ENCODE measurements at places on chromosomes 6 and 20.

GRCh38 chr6:6131492-6132109 is 124.9 kb upstream of the NRN1 start:
- no peak for DNase-seq

DNA sequence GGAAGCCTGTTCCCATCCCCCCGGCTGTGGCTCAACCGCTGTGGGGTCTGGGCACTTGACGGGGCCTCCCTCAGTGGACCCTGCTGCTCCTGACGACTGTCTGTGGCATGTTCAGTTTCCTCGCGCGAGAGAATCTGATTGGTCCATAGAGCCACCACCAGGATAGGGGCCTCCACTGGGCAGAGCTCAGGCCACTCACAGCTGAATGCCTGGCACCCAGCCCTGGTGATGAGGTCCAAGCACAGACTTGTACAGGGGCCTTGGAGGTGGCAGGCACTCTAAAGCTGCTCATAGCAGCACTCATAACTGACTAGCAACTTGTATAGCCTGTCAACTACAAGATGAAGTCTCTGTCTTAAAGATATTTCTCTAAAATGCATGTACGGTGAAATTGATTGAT is 368.1 kb downstream of the NRN1 start:
- DNase-seq, result no peak

- DNase-seq, result no peak
Observed at GRCh38 chr6:86331919-86332318, 605.4 kb upstream of the HTR1E start.

DNA sequence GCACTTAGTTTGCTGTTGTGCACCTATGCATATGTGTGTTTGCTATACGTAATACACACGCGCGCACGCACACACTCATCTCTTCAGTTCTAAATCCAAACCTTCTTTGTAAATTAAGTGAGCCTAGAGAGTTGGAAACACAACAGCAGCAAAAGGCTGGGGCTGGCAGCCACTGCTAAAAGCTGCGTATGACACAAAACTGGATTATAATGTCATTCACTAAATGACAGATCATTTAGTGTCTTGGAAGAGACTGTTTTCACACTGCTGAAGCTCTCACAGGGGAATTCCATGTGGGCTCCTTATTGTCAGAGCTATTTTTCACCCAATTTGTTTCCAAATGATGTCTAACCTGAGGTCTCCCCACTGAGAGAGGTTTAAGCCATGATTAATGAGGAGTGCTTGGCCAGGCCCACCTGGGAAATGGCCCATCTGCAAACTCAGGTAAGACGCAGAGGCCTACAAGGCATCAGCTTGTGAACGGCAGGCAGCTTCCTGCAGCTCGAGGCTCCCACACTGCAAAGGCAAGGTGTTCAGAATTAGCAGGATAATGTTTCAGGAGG is 94.2 kb downstream of the OLIG3 start:
- no peak for DNase-seq

GRCh38 chr20:24693466-24694156 is 224.2 kb downstream of the SYNDIG1 start:
- DNase-seq, result no peak

DNA sequence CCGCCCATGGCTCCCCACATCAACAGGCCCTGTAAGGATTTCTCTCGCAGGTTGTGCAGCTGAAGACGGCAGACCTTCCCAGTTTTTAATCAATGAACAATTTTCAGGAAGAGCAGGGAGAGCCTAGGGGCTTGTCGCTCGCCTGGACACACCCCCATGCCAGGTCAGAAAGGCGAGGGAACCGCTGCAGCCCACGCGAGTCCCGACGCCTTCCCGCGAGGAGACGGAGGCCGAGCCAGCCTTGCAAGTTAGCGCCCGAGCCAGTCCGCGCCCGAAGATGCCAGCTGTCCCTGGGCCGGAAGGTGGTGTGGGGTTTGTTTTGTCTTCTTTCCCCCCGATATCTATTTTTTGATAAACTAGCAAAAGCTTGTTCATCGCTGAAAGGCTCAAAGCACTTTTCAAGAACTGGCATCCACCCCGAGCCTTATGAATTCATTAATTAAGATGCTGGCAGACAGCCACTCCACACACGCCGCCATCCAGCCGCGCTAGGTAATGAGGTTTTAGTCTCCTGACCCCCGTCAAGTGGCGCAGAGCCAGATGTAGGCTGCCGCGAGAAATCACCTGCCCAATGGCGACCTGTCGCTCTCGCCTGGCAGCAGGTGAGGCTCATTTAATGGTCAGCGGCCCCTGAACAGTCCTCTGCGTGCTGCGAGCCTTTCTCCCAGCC is 6.6 kb downstream of the CCDC167 start:
- DNase-seq, result no peak

DNA sequence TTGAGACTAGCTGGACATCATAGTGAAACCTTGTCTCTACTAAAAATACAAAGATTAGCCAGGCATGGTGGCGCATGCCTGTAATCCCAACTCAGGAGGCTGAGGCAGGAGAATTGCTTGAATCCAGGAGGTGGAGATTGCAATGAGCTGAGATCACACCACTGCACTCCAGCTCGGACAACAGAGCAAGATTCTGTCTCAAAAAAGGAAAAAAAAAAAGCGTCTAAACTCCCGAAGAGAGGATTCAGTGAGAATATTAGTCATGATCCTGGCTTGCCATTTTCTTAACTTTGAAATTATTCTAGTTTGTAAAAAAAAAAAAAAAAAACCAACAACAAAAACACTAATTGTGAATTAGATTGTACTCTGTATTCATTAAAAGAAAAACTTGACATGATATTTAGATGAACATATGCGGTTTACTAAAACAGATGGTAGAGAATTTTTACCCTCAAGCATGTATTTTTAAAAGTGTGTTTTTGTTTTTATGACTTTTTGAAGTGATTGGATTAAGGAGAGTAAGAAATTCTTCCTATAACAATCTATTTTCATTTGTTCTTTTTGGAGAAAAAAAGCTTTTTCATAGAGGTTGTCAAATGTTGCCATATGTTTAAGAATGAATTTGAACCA is 80.7 kb downstream of the UST start:
- DNase-seq, result no peak

- DNase-seq, result no peak
Observed at GRCh38 chr6:10373642-10374359, 41.1 kb downstream of the TFAP2A start.

DNA sequence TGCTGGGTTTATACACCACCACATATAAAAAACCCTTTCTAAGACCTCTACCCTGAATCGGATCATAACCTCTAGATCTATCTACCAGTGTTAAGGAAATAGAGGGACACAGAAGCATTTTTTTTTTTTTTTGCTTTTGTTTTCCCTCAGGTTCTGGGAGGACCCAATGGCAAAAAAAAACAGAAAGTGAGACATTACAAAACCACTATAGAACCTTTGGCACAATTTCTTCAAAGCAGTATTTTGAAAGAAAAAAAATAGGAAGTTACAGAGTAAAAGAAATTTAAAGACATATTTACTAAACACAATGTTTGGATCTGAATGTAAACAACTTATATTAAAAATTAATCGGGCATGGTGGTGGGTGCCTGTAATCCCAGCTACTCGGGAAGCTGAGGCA is 1258.7 kb upstream of the GJE1 start:
- DNase-seq, result no peak

- no peak for DNase-seq
Observed at GRCh38 chr20:16364320-16364687, 208.9 kb downstream of the KIF16B start.

GRCh38 chr6:158188591-158188990 is 20.4 kb downstream of the GTF2H5 start:
- no peak for DNase-seq

GRCh38 chr6:33719326-33719987 is 8.0 kb upstream of the UQCC2 start:
- DNase-seq, result no peak

DNA sequence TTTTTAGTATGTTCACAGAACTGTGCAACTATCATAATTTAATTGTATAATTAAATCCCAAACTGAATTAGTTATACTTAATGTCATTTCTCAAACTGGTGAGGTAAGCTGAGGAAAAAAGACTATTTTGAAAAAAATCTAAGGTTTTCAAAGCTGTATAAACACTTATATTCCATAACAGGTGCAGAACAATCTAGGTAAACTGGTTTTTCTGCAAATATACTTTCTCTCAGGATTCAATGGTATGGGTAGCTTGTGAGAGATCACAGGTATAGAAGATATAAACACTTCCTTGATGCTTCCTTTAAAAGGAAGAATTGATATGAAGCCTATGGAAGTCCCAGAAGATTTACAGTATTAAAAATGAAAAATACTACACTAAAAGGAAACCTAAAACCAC is 33.7 kb downstream of the NOL7 start:
- no peak for DNase-seq

DNA sequence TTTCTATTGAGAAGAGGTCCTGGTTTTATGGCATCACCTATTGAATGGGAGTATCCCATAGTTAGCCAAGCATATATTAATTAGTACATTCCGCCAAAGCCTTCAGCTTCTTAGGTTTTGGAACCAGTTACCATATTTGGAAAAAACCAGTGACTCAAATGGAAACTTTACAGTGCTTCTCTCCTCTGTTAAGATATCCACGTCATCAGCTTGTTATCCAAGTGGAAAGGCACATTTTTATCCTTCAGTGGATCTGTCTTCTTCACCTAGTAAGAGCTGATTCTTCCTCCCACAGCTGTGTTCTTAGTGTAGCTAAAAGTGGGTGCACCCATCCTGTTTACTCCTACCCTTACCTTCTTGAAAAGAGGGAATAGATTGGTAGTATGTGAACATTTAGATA is 34.5 kb downstream of the TPD52L1 start:
- no peak for DNase-seq

GRCh38 chr6:33888664-33889200 is 84.9 kb upstream of the MLN start:
- no peak for DNase-seq

GRCh38 chr6:105753620-105754211 is 332.4 kb upstream of the PRDM1 start:
- no peak for DNase-seq

DNA sequence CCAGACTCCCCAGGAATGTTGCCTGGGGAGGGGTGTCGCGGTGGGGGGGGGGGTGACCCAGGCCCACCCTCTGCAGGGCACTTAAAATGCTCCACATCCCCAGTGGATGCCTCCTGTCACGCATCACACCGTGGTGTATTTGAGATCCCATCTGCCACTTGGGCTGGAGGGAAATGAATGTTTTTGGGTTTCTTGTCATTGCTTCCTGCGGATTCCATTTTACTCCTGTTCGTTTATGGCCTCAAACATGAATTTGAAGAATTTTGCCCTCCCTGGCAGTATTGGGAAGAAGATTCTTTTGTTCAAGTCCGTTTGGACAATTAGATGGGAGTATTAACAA is 544 bp upstream of the KHDC1 start:
- DNase-seq, result no peak

Measured in skeletal muscle cell (primary cell).